ENCODE measurements at places on chromosomes 16 and 17.
A peak's percentile ranks its signal among the peaks of the same experiment; 100 is the strongest.

- DNase-seq = peak; percentile 33
Observed at GRCh38 chr17:10729334-10730193, at the start of gene TMEM220. Gene TMEM220, minus strand, starts transcription at chr17:10730023. Its CDS starts 172 bp downstream, at chr17:10729851.

GRCh38 chr17:75472119-75472518 lies 15.7 kb downstream of the TMEM94 start:
- DNase-seq = no peak

DNA sequence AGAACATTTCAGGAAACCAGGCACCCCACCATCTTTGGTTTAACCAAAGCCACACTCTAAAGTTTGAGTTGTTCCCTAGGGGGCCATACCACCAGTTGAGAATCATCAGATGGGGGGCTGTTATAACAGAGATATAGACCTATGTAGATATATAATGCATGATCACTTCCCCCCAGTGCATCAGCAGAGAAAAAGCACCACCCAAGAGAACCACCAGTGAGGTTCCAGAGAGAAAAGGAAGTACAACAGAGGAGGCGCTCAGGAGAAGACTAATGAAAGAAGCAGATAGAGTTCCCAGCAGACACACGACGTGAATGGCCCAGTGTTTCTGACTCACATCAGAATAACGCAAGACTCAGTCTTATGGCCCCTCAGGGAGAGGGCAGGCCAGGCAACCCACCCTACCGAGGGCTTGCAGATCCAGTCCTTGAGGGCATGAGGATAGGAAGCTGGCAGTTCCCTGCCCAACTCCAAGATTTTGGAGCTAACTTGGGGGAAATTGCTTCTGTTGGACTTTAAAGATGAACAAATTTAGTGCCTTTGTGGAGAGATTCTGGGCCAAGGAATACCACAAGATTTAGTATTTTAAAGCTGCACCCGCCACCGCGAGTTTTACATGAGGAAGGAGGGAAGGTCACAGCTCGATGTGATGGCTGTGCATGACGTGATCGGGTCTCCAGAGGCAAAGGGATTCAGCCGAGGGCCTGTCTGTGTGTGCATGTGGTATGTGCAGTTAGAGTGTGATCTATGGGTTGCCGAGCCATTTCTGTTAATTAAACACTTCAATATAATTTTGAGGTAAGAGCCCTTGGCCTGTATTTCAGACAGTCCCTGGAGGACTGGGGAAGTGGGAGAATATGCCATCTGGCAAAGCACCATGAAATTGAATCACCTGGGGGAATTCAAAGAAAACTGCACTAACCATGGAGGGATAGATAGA lies 53.1 kb downstream of the AIPL1 start:
- DNase-seq = no peak

DNA sequence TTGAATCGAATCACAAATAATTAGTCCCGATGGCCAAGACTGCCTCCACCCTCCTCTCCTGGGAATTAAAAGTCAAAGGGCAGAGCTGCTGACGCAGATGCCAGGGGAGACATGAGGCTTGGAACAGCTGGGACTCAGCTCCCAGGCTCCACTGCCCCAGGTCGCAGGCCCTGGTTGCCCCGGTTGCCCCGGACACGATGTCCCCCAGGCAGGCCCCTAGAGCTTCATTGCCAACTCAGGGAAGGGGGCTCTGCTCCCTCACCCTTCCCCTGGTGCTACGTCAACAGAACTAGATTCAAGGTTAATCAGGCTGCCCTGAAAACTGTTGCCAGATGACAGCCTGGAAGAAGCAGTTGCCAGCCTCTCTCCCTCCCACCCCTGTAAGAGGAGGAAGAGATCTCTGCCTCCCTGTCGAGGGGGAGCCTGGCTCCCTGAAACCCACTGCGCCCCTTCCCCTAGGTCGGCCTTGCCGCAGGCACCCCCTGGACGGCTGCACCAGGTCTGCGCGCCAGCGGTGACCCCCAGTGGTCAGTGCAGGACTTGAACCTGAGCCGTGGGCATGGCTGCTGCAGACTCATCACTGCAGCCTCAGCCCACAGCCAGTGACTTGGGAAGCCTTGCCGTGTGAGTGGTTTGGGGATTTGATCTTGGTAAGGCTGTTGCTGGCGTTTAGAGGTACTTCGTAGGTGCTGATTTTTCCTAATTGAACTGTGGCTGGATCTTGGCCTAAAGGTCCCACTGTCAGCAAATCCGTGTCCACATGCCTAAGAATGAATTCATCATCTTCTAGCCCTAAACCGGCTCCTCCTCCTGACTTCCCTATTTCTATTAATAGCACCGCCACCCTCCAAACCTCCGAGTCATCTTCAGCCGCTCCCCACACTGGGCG lies 84.1 kb upstream of the TOB1 start:
- DNase-seq = peak; percentile 71

- DNase-seq = no peak
Observed at GRCh38 chr16:19690196-19690595, 27.8 kb downstream of the KNOP1 start.

DNA sequence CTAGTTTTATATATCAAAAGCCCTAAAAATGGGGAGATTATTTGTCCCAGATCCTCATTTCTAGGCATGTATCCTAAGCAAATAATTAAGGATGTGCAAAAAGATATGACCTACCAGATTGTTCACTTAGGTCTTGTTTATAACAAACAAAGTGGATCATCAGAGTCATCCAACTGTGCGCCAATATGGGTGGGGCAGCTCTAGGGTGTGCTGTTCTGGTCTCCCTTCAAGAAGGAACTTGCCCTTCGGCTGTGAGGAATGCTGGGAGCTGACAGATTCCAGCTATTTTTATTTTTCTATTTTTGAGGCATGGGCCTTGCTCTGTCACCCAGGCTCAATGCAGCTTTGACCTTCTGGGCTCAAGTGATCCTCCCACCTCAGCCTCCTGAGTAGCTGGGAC lies 13.8 kb downstream of the CHP2 start:
- DNase-seq = no peak

DNA sequence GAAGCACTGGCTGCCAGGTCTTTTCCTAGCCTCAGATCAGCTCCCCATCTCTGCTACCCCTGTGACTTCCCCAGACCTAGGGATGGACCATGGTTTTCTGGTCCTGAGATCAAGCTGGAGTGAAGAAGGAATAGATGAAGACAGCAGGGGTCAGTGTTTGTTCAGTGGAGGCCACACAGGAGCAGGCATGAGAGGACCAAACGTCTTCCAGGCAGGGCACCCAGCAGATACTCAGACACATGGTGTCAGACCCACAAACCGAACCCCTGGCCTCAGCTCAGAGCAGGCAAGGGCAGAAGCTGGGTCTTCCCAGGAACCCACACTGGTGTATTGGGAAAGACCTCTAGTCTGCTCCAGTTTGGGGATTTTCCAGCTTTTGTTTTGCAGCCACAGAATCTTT lies 189.7 kb downstream of the IRX5 start:
- no peak for DNase-seq

DNA sequence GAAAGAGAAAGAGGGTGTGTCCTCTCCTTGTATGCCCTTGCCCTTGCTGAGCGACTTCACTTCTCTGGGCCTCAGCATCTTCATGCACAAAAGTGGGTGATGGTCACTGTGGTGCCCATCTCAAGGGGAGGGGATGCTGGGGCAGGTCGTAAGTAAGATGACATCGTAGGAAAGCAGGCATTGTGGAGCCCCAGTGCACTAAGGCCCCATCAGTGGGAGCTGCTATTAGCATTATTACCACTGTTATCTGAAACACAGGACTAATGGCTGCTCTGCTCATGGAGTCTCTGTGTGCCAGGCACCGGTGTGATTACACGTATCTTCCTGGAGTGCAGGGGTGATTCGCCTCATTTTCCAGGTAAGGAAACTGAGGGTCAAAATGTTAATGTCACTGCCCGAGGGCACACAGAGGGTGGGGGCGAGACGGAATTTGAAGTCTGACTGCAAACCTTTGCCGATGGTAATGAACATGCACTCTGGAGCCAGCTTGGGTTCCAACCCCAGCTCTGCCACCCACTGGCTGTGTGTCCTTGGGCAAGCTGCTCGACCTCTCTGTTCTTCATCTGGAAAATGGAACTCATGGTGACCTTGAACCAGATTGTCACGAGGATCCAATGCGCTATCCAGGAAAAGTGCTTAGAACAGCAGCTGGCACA lies 63.2 kb upstream of the GSE1 start:
- no peak for DNase-seq

All from BJ (cell line).